Stimulated activated CD8-positive, alpha-beta memory T cell treated with anti-CD3 and anti-CD28 coated beads, Interleukin-7, amount 100 ng/mL, for 4 hours (primary cell): ENCODE measurements at places on chromosomes 1 and 21.

DNA sequence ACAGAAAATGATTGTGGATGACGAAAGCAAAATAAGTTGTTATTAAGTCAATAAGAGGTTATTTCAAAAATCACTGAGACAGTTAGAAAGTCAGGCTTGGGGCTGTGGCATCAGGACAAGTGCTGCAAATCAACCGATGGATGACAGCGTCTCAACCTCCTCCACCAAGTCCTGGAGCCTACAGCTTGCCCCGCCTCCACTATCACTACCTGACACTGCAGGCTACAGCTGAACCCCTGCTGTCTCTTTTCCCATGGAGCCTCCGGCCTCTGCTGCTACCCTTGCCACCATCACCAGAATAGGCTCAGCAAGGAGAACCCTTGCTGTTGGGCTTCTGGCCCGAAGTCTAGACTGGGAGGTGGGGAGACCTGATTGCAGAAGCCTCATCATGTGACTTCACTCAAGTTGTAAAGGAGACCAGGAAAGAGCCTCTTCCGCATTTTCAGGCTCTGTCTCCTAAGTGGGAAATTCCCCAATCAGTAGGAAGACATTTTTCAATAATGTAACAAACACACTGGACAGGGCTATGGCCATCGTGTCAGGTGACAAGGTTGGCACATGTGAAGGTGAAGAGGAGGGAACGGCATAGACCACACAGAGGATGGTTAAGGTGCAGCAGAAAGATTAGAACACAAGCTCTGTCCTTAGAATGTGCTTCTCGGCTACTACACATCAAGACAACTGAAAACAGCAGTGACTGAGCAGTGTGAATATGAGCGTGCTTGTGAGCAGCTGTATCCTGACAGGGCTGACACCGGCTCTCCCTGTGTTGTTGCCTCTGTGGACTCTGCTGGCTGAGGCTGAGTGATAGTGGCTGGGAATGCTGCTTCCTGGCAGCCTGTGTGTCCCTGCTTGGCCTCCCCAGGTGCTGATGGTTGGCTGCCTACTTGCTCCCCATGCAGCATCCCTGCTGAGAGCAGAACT, 660.7 kb downstream of the PTPRU start:
- DNase-seq: no peak

DNA sequence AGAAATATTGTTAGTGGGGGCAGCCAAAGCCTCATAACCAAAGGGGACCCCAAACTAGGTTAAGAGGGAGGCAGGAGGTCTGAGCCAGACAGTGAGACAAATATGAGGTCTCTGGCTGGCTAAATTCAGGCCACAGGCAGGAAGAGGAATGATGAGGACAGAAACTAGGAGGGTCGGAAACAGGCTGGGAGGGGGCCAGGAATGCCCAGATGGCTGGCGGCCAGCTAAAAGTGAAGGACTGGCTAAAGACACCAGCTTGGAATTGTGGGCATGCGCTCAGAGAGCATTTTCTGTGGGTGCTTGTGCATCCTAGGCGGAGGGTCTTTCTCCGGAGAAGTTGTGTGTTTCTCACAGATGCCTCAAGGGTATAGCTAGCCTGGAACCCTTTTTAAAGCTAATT, 77.0 kb downstream of the PGM1 start:
- no peak for DNase-seq

- no peak for DNase-seq
These were observed 103.8 kb downstream of the ADSS2 start for GRCh38 chr1:244347942-244348341.

GRCh38 chr1:76669624-76670315, 197.5 kb upstream of the ST6GALNAC5 start:
- DNase-seq: no peak

DNA sequence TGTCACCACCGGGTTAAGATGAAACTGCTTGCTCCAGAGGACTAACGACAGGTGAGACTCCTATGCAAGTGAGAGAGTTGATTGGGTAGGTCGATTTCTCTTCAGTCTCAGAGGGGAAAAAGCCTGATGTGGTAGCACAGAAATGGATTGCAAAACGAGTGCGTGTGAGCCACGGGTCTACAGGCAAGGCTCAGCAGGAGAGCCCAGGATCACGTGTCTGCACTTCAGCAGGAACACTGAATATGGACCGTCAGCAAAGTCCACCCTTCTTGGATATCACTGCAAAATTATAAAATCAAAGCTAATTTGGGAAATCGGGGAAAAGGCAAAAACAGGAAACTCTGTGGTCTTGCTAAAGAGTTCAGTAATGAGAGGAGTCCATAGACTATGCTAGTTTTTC, 107.7 kb upstream of the ZNF648 start:
- DNase-seq: no peak

- DNase-seq: no peak
These were observed 2.7 kb downstream of the SLAMF7 start for GRCh38 chr1:160741612-160742348.

DNA sequence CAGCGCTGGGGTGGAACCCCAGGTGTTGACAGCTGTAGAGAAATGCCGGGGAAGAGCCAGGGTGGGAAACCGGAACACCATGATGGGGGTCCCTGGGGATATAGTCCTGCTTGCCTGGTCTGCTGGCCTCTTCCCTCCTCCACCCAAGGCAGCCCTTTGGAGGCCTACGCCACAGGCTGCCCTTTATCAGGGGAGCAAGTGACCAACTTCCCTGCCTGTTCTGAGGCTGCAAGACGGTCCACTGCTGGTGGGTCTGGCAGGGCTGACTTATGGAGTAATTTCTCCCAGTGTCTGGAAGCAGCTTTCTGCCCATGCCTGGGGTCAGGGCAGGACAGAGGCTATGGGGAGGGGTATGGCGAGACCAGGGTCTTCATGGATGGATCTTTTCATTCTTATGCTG, 50.8 kb upstream of the EDN2 start:
- DNase-seq: no peak

- DNase-seq: no peak
These were observed 1.9 kb upstream of the TPM3 start for GRCh38 chr1:154193821-154194220.
